ENCODE measurements at places on chromosomes 11 and 22.
A peak's percentile ranks its signal among the peaks of the same experiment; 100 is the strongest.

DNA sequence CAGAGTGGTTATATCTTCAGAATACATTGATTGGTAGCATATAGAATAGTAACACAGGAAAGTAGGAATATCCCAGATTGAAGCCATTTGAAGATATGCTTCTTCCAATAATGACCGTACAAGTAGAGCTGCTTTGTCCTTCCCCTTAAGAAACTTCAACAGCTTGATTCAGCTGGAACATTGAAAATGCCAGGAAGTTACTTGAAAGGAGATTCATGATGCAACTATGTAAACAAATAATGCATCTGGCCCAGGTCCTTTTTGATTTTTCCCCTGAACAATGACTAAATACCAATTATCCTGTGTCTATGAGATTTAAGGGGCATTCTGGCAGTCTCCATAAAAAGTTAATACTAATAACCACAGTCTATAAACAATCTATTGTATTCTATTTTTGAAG is 3.0 kb downstream of the DKK3 start:
- DNase-seq = no peak

DNA sequence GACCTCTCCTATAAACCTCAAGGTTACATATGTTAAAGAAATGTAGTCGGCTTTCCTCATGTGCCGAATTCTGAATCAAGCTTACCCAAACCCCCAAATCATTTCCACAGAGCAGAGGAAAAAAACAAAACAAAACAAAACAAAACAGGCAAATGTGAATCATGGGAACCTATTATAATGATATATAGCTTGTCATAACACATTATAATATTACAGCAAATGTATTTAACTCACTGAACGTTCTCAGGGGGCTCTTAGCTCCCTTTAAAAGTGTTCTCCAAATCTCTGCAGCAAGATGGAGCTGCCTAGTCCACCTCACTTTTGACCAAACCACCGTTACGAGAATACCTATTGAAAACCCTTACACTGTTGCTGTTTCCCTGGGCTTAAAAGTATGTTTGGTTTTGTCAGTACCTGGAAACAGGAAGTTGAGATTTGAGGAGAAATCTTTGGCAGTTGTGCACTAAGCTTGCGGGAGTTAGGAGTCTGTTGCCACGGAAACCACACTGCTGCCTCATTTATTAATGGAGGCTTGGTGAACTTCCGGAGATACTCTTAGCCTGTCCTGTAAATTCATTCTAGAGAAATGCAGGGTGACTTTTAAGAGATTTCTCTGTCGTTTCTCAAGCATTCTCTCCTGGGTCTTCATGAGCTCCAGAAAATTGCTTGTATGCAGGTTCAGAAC is 167.0 kb upstream of the RASSF10 start:
- DNase-seq = no peak

DNA sequence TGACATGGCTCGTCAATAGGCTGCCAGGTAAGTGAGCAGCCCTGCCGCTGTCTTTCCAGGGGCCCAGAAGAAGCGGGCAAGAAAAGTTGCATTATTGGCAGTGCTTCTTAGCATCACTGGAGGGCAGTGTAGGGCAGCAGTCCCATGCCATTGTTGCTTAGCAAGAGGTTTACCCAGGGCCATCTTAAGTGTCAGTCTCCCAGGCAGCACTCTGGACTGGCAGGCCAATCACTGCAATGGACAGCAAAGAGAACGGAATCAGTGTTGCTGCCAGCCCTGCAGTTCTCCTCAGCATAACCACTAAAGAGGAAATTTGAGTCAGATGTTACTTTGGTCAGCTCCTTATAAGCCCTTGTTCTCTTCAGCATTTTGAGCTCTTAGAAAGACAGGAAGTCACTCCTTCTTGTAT is 13.4 kb upstream of the GRK2 start:
- DNase-seq = peak; percentile 31

- peak; percentile 25 for DNase-seq
Observed at GRCh38 chr22:38981005-38981991, 849 bp upstream of the APOBEC3B start.

GRCh38 chr11:126189109-126189929 is 22.1 kb downstream of the RPUSD4 start:
- no peak for DNase-seq

GRCh38 chr11:5713695-5714094 is 22.6 kb upstream of the OR56B1 start:
- no peak for DNase-seq

DNA sequence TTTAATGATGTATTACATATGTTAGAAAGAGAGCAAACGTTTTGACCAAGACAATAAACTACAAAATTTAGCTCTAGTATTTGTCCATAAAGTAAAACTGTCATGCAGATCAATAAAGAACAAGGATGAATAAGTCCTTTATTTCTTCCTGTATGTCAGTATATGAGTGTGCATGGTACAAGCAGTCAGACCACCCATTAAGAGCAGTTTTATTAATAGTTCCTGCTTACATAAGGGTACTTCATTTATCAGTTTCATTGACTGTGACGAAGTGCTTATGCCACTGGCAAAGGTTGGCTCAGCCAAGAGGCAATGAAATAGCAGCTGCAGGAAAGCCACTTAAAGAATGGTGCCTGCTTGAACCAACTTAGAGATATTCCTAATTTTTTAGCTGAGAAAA is 913.0 kb upstream of the CNTN5 start:
- DNase-seq = no peak
